ENCODE measurements at places on chromosomes 5 and 9. TPM values are rescaled to one million over a fixed set of nuclear protein-coding genes. Genes with fewer than 3 reads are reported as not detected.

The ENTREP1 gene
- 0.08 TPM for total RNA-seq

The ECM2 gene
- total RNA-seq = 2.0 TPM

The XPA gene
- total RNA-seq = 5.9 TPM

The PCDHA11 gene
- 5.0 TPM for total RNA-seq

The GIN1 gene
- 4.6 TPM for total RNA-seq

The C1QTNF2 gene
- total RNA-seq = 2.2 TPM

The SPATA31A3 gene
- not detected for total RNA-seq

The SLC6A7 gene
- not detected for total RNA-seq

The PAEP gene
- total RNA-seq = not detected

The CCL28 gene
- total RNA-seq = not detected

GRCh38 chr5:96751203-96752169 is 56.3 kb downstream of the ERAP1 start:
- no peak for DNase-seq

GRCh38 chr9:127005770-127006314 is 91.3 kb downstream of the RALGPS1 start:
- no peak for DNase-seq

- no peak for DNase-seq
Measured at GRCh38 chr9:107067739-107068416, 204.9 kb downstream of the ZNF462 start.

GRCh38 chr9:129697656-129698253 is 32.3 kb downstream of the PRRX2 start:
- DNase-seq = peak; percentile 51

DNA sequence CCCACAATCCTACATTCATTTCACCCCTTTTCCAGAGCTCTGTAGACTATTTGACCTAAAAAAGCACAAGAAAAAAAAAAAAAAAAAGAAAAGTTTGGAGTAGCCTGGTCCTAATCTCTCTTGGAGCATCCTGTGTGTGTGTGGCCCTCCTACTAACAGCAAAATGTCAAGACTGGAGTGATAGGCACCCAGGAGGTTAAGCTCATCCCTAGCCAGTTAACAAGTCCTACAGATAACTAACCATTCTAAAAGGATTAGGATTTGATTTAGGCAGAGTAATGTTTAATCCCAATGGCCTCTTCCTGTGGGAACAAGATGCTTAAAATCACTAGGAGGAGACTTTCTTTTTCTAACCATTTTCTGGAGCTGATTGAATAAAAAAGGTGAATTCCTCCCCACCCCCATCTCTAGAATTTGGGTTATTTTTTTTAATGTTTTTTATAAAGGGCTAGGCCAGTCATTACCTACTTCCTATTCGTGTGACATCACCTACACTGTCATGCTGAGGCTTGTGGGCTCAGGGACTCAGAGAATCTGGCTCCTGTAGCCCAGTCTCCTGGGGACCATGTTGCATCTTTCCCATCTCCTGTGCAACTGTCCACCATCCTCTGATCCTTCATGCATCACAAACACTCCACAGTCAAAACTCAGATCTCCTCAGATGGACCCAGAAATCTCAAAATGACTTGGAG is 43.2 kb upstream of the NR3C1 start:
- no peak for DNase-seq

DNA sequence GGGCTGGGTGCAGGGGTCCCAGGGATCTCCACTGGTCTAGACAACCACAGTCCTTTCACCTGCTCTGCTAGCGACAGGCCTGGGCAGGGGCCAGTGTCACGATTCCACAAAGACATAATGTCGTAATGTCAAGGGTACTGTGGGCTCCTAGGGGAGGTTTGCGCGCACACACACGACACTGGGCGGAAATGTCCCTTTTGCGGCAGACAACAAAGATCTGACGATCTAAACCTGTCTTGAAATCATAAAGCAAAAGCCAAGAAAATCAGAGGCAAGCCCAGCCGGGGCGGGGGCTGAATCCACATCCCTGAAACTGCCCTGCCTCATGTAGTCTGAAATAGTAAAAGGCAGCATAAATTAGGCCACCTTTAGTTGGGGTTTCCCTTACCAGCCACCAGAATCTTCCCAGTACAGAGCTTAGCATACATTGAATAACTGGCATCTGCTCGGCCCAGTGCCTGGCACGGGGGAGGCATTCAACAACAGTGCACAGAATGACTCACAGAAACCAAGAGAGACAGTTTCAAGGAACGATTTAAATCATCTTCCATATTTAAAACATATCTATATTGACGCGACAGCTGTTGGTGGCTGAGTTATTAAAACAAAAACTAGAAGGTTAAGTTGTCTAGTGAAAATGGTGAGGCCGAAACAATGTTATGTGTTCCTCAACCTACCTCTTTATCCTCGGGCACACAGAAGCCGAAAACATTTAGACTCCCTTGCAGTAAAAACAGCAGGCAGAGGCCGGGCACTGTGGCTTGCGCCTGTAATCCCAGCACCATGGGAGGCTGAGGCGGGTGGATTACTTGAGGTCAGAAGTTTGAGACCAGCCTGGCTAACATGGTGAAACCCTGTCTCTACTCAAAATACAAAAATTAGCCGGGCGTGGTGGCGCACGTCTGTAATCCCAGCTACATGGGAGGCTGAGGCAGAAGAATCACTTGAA is 151.0 kb downstream of the MYO10 start:
- no peak for DNase-seq

DNA sequence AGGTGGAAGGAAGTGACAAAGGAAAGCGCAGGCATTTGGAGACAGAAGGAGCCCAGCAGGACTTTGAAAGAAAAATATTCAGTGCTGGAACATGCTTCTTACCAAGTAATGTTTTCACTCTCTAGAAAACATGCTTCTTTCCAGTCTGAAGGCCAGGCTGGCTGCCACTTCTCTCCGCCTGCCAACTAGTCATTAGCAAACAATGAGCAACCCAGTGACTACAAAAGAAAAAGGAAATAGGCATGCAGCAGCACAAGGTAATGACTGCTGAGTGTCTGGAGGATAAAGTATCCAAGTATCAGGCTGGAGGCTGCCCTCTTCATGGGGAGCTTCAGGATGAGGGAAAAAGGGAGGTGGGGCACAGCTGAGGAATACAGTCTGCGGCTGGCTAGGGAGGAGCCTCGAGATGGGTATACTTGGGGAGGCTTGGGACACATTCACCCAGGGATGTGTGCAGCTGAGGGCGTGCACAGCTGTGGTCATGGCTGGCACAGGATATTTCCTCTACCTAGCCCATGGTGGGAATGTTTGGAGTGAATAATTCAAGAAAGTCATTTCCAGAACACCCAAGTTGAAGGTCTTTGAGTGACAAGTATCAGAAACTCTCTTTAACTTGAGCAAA is 161.5 kb upstream of the KIF2A start:
- DNase-seq = no peak

GRCh38 chr9:32550150-32550561 is 2.0 kb upstream of the SMIM27 start:
- DNase-seq = no peak

- no peak for DNase-seq
Measured at GRCh38 chr5:140042393-140042642, 781 bp downstream of the NRG2 start.

DNA sequence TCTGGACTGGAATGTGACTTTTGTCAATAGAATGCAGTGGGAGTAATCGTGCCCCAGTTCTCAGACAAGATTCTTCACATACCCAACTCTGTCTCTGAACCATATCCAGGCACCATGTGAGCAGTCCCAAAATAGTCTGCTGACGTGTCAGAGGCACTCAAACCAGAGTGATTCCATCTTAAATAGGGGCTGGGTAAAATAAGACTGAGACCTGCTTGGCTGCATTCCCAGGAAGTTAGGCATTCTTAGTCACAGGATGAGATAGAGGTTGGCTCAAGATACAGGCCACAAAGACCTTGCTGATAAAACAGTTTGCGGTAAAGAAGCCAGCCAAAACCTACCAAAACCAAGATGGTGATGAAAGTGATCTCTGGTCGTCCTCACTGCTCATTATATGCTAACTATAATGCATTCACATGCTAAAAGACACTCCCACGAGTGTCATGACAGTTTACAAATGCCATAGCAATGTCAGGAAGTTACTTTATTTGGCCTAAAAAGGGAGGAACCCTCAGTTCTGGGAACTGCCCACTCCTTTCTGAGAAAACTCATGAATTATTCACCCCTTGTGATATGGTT is 16.9 kb upstream of the PLCXD3 start:
- peak; percentile 90 for DNase-seq

DNA sequence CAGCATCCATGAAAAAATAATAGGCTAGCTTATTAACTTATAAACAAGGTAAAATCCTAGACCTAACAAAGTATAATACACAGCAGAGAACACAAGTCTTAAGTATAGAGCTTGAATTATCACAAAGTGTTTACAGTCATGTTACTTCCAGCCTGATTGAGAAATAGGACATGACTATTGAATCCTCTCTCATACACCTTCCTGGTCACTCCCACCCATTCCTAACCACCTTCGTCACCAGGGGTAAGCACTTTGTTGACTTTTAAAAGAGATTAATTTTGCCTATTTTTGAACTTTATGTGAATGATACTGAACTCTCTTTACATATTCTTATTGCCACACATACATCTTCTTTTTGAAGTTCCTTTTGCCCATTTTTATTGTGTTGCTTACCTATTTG is 325.8 kb downstream of the PJA2 start:
- DNase-seq = no peak

DNA sequence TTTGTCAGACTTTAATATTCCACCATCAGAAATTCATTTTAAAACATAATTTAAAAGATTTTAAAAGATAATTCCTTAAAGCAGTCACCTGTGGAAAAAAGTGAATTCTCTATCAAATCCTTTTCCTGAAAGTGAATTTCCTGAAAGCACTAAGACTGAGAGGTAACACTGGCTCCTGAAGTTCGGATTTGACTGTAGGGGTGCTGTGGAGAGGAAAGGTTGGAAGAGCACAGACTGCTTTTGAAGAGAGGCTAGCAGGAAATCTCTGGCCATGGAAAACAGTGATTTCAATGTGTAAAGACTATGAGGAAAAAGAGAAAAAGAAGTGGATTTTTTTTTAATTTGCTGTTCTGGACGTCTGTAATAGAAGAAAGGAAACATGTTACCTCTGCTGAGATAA is 35.7 kb upstream of the TMEM161B start:
- DNase-seq = no peak

GRCh38 chr5:1437226-1437829 is 7.9 kb downstream of the SLC6A3 start:
- DNase-seq = peak; percentile 60

- DNase-seq = no peak
Measured at GRCh38 chr5:180717989-180718388, 21.9 kb downstream of the OR2Y1 start.

DNA sequence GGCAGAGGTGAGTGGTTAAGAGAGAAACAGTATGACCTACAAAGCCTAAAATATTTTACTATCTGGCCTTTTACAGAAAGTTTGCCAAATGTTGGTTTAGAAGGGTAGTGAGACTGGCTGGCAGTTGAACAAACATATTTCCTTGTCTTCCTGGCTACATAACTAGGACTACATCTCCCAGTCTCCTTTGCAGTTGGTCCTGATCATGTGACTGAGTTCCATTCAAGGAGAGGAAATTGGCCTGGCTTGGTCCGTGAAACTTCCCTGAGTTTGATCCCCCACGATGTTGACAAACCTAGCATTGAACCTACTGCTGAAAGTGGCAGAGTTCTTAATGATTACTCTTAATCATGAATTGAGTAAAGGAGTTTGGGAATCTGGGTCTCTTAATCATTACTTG is 280.8 kb downstream of the SLIT3 start:
- peak; percentile 54 for DNase-seq

GRCh38 chr9:137492464-137493363 is 33.6 kb upstream of the NSMF start:
- DNase-seq = no peak

DNA sequence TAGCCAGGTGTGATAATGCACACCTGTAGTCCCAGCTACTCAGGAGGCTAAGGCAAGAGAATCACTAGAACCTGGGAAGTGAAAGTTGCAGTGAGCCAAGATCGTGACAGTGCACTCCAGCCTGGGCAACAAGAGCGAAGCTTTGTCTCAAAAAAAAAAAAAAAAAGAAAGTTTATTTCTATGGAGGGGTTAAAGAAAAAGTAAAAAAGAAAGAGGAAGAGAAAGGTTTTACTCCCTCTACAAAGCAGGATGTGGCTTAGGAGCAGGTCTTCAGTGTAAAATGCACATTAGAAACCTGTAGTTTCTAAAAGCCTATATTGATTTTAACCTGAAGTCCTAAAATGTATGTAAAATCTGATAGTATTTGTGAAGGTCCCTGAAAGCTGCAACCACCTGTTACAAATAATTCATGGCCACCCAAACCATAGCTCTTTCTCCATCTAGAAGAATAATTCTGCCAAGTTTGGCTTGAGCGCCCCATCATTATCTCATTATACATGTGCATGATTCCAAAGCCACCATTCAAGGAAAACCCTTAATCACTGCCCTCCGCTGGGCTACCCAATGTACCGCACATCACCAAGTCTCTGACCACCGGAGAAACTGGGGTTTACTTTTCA is 3.4 kb downstream of the FNBP1 start:
- DNase-seq = no peak

GRCh38 chr5:10227379-10227778 is 22.3 kb downstream of the ATPSCKMT start:
- no peak for DNase-seq

- peak; percentile 13 for DNase-seq
Measured at GRCh38 chr5:121737120-121737519, 114.6 kb upstream of the FTMT start.

DNA sequence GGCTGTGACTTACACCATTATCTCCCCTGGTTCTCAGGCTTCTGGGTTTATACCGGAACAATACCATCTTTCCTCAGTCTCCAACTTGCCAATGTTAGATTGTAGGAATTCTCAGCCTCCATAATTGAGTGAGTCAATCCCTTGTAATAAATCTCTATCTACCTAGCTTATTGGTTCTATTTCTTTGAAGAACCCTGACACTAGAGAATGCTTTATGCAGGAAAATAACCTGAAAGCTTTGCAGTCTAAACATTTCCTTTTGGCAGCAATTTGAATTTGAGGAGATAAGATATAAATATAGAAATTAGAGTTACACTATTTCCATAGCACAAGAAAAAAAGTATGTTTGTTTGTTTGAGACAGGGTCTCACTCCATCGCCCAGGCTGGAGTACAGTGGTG is 278.1 kb upstream of the CDH18 start:
- no peak for DNase-seq

DNA sequence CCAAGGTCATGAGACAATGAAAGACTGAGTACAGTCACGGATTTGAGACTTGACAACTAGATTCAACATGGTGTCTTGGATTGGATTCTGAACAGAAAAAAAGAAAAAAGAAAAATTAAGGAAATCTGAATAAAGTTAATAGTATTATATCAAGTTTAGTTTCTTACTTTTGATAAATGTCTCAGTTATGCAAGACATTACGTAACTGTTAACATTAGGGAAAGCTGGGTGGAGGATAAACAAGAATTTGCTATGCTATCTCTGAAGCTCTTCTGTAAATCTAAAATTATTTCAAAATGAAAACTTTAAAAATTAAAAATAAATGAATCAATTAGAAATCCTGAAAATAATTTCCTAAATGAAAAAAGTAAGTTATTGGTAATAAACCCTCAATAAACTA is 14.4 kb upstream of the DCAF12 start:
- DNase-seq = no peak

DNA sequence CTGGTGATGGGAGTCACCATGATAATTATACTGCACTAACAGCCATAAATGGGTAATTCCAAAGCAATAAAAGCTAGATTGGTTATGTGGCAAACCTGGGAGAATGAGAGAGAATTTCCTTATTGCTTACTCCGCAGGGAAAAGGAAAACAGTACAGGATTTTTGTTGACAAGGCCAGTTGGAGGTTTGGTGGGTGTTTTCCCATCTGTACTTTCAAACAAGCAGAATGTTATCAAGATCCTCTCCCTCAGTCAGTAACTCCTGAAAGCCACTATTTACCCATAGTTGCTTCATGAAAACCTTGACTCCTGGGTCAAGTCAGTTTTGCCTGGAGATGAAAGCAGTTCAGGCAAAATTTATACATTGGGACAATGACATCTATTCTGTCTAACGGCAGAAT is 26.4 kb downstream of the IL9 start:
- no peak for DNase-seq

Measured in H4 (cell line).